ENCODE measurements at places on chromosomes 2 and 18. TPM values are rescaled to one million over a fixed set of nuclear protein-coding genes. Genes with fewer than 3 reads are reported as not detected.

DNA sequence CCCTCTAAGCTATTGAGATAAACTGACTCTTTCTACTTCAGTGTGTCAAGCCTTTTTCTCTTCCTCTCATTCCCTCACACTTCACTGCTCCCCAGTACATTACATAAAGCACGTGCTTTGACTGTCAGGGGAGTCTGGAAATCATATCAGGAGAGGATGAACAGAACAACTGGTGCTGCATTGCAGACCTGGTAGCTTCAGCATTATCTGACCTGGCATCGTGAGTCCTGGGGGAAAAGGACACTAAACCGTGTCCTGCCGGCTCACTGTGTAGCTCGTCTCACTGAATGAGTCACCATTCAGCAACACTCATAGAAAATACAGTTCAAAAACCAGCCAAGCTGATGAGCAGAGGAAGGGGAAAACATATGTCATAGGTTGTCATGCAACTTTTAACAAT lies 108.5 kb upstream of the UNC80 start:
- no peak for DNase-seq

- no peak for DNase-seq
Measured at GRCh38 chr2:145380436-145381017, 860.6 kb upstream of the ZEB2 start.

- no peak for DNase-seq
Measured at GRCh38 chr2:164697688-164698461, 76.6 kb upstream of the GRB14 start.

DNA sequence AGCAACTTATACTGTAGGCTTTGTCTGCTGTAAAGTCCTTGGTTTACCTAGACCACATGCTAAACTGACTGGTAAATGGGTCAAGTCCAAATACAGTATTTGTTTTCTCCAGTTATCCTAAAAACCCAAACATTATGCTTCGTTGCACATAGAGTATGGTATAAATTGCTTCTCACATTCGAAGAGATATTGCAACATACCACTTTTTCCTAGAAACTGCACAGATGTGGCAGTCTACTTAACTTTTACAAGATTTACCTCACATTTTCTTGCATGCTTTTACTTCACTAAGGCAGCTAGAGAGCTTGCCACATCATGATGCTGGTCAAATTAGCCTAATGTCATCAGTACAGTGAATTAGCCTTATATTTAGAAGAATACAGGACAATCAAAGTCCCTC lies 66.0 kb upstream of the SCN7A start:
- no peak for DNase-seq

- no peak for DNase-seq
Measured at GRCh38 chr2:24107-24506, 22.2 kb downstream of the FAM110C start.

DNA sequence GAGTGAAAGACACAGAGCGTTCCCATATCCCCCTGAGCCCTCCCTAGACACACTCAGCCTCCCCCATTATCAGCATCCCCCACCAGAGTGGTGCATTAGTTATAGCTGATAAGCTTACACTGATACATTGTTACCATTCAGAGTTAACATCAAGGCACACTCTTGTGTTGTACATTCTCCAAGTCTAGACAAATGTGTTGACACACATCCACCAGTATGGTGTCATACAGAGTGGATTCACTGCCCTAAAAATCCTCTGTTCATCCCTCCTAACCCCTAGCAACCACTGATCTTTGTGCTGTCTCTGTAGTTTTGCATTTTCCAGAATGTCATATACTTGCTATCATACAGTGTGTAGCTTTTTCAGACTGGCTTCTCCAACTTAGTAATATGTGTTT lies 78.0 kb upstream of the RPL31 start:
- no peak for DNase-seq

DNA sequence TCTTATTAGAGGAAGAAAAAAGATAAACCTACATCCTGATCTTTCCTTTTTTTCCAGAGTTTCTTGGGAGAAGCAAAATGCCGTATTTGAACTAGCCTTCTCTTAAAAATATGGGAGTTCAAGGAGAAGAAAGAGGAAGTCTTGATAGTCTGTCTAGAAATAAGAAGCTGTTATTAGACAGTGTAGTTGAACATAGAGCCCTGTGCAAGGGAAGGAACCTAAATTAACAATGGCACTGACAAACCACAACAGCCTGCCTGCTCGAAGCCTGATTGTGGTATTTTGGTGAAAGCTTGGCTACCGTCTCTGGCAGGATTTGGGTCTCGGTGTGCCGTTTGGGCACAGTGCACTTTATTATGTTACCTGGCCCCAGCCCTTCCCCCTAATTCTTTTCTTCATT lies 17.1 kb downstream of the SMARCAL1 start:
- DNase-seq = no peak

GRCh38 chr2:30180226-30180625 lies 33.4 kb downstream of the YPEL5 start:
- DNase-seq = no peak

GRCh38 chr2:197293252-197294007 lies 17.1 kb downstream of the ANKRD44 start:
- no peak for DNase-seq

DNA sequence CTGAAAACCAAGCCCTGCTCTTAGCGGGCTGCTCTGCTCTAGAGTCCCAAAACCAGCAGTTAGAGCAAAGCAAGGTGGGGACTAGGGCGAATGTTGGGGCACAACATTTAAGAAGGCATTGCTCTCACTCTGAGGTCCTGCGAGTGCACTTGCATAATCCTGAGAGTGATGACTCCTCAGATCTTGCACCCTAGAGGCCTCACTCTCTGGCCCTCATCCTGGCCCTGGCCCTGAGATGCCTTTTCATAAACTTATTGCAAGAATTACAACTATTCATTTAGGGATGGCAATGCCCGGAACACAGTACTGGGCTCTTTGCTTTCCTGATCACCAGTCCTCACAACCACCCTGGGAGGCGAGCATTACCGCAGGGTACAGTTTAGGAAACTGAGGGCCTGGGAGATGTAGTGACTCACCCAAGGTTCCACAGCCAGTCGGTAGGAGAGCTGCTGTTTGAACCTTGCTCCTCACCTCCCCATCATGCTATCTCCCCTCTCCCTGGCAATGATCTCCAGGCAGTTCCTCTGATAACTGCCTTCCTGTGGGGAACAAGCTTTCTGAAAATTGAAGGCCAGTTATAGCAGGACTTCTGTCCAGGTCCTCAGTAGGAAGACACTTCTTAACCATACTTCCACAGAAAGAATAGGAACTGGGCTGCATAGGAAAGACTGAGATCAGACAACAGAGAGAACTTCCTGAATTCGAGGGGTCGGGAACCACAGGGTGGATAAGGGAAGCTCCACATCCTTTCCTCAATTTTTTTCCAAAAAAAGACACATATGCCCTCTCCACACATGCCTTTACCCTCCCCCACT lies 91.3 kb downstream of the TNS1 start:
- no peak for DNase-seq

GRCh38 chr18:13623348-13623747 lies 103.0 kb downstream of the FAM210A start:
- DNase-seq = no peak

DNA sequence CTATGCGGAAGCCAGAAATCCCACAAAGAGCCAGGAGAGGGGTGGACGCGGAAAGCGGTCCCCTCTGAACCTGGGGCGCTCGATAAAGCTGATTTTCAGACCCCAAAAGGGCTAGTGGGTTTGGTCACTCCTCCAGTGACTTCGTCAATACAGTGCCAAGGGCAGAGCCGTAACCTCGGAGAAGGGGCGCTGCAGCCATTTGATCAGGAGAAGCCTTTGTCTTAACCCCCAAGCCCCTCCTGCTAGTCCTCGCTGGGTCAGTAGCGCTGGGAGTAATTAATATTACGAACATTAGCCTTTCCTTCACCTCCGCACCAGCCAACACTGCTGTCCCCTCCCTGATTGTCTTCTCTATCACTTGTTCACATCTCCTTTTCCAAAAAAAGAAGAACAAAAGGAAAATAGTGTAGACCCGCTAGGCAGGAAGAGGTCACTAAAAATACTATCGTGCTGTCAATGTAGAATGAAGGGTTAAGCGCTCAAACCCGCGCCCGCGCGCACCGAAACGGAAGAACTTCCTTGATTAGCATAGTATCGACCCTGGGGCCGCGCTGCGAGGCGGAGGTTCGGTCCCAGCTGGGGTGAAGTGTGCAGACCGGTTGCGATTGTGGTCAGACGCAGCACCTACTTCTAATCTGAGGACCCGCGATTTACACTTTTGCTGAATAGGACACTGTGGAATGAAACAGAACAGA lies 63.2 kb upstream of the MAPRE2 start:
- DNase-seq = no peak

DNA sequence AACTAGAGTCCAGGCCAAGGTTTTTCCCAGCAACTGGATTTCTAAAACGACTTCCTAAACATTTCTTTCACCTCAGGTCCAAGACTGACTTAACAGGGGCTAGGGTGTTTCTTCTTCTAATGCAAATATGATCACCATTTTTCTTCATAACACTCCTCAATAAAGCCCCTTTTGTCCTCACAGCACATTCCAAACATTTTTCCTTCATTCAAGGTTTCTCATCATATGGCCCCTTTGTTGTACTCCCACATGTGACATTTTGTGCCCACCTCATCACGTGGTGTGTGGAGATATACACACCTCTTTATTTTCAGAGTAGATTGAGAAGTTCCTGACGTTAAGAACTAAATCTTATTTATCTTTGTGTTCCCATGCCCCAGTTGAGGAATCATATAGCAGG lies 3.9 kb upstream of the CDH7 start:
- no peak for DNase-seq

DNA sequence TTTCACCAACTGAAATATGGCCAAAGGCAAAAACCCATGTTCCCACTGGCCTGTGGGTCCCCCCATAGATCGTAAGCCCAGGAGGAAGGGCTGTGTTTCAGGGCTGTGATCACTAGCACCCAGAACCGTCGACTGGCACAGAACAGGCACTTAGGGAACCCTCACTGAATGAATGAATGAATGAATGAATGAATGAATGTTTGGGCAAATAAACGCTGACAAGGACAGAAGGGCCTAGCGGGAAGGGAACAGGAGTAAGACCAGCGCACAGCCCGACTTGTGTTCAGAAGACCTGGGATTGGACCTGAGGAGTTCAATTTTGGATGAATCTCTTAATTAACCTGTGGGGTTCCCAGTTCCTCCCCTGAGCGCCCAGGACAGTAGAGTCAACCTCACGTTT lies 76.2 kb downstream of the TPO start:
- DNase-seq = peak; percentile 45

DNA sequence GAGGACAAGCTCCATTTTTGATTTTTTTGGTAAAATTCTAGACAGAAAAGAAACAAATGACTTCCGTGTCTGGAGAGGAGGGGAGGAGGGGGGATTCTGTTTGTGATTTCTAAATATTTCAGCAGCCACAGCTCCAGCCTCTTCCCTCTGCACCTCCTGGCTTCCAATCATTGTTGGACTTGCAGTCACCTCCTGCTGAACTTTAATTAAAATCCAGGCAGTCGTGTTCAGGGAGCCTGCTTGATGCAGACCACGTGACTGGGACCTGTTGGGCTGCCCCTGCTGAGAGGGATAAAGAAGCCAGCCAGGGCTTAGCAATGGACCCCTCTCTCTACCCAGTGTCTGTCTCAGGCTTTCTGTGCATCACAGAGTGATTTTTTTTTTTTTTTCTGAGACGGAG lies 115.1 kb downstream of the SH3BP4 start:
- DNase-seq = no peak

DNA sequence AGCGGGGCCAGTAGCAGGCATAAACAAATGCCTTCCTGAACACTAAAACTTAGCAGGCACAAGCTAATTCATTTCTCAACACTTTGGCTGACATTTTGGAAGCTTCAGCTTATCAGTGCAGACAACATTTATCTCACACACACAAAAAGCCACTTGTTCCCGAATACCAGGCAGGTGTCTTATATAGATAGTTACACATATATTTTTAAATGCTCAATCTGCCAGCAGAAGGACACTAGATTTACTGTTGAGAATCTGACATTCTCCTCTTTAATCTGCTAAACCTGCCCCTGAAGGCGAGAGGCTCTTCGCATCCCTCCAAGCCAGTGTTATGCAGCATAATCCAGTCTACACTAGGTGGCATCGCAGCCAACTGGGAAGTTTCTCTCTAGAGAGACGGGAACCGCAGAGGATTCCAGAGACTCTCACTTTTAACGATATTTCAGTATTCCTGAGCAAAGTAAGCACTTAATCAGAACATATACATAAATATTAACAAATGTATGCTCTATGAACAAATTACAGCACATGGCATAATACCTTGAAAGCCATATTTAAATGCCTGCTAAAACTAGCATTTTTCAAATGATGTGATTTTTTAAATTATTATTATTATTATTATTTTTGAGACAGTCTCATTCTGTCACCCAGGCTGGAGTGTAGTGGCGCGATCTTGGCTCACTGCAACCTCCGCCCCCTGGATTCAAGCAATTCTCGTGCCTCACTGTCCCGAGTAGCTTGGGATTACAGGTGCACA lies 90.2 kb upstream of the SCG2 start:
- no peak for DNase-seq

DNA sequence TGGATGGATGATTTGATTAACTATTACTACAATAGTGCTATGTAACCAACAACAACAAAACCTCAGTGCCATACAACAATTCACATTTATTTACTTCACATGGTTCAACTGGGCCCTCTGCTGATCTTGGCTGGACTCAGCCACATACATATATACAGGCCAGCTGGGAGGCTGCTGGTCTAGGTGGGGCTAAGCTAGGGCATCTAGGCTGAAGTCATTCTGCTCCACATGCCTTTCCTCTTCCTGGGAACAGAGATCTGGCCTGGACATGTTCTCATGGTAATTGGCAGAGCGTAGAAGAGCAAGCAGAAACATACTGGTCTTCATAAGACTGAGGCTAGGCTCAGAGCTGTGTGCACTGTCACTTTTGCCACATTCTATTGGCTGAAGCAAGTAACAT lies 102.8 kb upstream of the RNF152 start:
- DNase-seq = no peak

GRCh38 chr2:64114912-64115277 lies 29.3 kb downstream of the PELI1 start:
- no peak for DNase-seq

DNA sequence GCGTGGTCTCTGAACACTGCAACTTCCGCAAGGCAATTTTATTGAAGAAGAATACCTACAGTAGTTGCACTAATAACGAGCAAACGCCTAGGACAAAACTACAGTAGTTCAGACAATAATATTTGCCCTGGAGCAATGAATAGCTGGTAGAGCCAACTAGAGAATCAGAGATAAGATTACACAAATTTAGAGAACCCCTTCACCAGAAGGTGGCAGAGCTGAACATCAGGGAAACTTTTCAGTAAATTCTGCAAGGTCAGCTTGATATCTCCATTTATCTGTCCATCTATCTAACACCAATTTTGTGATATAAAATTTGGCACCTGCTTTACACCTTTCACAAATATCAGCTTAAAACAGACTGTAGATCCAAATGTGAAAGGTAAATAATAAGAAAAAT lies 43.8 kb downstream of the CDH19 start:
- DNase-seq = no peak

GRCh38 chr18:58228762-58229161 lies 184.7 kb downstream of the NEDD4L start:
- no peak for DNase-seq

Gene HOXD11
- total RNA-seq = 1.2 TPM

Gene GAL3ST2
- total RNA-seq = not detected

Gene MYO7B
- total RNA-seq = 2.1 TPM

Gene GULP1
- total RNA-seq = 11.1 TPM

Gene GALNT3
- total RNA-seq = 1.1 TPM

Gene CCDC148
- 0.35 TPM for total RNA-seq

Gene ACVR1C
- 44.9 TPM for total RNA-seq
